Neuronal stem cell (in vitro differentiated cells): ENCODE measurements at places on chromosomes 2 and 18.

- H3K4me3 ChIP-seq = no peak overlapping the region
- no peak for DNase-seq
- H3K36me3 ChIP-seq = no peaks in the 10 kb centered on the region
- peaks cover 11% of the 10 kb centered on the region for H3K4me1 ChIP-seq
These were observed 111.6 kb upstream of the HAAO start for GRCh38 chr2:42903821-42904575.

DNA sequence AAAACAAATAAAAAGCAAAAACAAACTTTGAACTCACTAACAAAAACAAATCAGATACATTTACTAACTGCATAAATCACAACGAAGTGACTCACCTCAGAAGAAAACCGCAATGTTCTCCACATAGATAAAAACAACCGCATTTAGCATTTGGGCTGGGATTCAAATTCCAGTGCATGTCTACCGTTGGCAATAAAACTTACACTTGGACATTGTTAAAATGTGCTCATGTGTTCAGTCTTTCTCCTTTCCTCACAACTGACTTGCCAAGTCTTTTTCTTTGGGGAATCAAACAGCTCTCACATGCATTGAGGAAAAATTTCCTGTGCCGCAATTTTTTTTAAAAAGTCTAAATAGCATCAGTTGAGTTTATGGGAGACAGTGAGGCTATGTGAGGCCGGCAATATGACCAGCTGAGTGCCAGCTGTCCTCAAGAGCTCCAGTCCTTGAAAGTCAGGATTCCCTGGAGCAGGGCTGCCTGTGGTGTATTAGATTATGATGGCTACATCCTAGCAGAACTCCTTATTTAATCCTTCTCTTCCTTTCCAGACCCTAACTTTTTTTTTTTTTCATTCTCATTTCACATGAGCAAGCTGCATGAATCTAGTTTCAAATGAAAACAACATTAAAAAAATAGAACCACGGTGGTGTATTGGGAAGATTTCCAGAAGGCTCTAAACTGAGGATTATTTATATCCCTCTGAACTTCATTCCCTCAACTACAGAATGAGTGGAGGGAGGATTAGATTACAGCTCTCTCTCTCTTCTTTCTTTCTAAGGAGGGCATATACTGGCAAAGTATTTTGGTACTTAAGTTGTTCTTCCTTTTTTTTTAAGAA lies 70.2 kb upstream of the MEIS1 start:
- H3K4me3 ChIP-seq = no peak overlapping the region
- no peak for DNase-seq
- no peak overlapping the region for H3K27ac ChIP-seq
- H3K27me3 ChIP-seq = no peaks in the 10 kb centered on the region
- no peaks in the 10 kb centered on the region for H3K36me3 ChIP-seq

DNA sequence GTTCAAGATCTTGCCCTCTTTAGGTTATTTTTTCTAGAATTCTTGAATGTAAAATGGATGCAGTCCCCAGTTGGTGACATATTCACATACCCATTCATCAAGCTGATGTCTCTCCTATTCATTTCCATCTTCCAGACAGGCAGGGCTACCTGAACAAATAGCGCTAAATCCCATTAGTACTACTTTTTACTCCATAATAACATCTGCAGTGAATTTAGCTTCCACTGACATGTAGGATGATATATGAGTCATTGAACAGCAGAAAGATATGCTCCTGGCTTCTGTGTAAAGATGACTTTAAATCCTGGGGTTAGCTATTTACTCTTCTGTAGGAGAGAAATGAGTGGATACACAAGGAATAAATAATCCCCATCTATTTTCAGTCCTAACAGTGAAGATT lies 194.7 kb downstream of the RND3 start:
- no peaks in the 10 kb centered on the region for H3K27me3 ChIP-seq
- no peak for DNase-seq
- H3K27ac ChIP-seq = no peak overlapping the region
- H3K4me1 ChIP-seq = no peaks in the 10 kb centered on the region
- H3K4me3 ChIP-seq = no peak overlapping the region

GRCh38 chr2:158968396-158969161 lies at the start of gene TANC1:
Gene TANC1, plus strand, starts transcription at chr2:158968640. Its CDS starts 97,271 bp downstream, at chr2:159065911.
- peak; percentile 83 for DNase-seq
- H3K27ac ChIP-seq = peak within 1 kb of the TSS; percentile 70
- peak within 1 kb of the TSS; percentile 87 for H3K4me3 ChIP-seq
- no peaks in the 10 kb centered on the region for H3K36me3 ChIP-seq
- peaks cover 28% of the 10 kb centered on the region for H3K27me3 ChIP-seq

GRCh38 chr2:64760128-64760527 lies 106.4 kb upstream of the SERTAD2 start:
- no peaks in the 10 kb centered on the region for H3K27me3 ChIP-seq
- DNase-seq = no peak
- no peak overlapping the region for H3K27ac ChIP-seq
- H3K4me3 ChIP-seq = no peak overlapping the region
- H3K4me1 ChIP-seq = peaks cover 4% of the 10 kb centered on the region

GRCh38 chr2:232013701-232014353 lies 52.3 kb downstream of the DIS3L2 start:
- H3K36me3 ChIP-seq = no peaks in the 10 kb centered on the region
- no peak overlapping the region for H3K4me3 ChIP-seq
- H3K27ac ChIP-seq = no peak overlapping the region
- DNase-seq = no peak
- no peaks in the 10 kb centered on the region for H3K4me1 ChIP-seq
- H3K27me3 ChIP-seq = no peaks in the 10 kb centered on the region

DNA sequence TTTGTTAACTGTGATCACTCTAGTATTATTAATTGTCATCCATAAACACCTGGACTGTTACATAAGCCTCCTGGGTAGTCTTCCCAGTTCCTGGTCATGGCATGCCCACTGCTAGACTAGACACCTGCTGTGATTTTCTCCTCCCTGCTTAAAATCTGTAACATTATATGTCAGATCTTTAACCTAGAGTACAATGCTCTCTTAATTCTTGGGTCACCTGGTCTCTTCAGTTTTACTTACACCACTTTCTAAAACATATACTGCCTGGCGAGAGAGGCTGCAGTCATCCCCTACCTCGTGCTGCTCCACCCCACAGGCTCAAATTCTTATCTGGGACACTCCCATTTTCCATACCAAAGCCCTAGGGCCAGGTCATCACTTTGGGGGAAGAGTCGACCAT lies 161.3 kb downstream of the CDH2 start:
- H3K4me1 ChIP-seq = peaks cover 6% of the 10 kb centered on the region
- DNase-seq = no peak
- no peaks in the 10 kb centered on the region for H3K27me3 ChIP-seq
- H3K36me3 ChIP-seq = peaks cover 7% of the 10 kb centered on the region
